Glomerular endothelial cell (primary cell): ENCODE measurements at places on chromosomes 13 and 19. TPM values are rescaled to one million over a fixed set of nuclear protein-coding genes. Genes with fewer than 3 reads are reported as not detected.

The ZNF442 gene
- total RNA-seq = 0.48 and 1.1 TPM in 2 replicates

The CEACAM19 gene
- total RNA-seq = 4.4 and 9.0 TPM in 2 replicates

The PABPC3 gene
- total RNA-seq = 0.05 and 0.06 TPM in 2 replicates

The TEX26 gene
- total RNA-seq = not detected in 2 replicates

The CRB3 gene
- total RNA-seq = 0.34 TPM in 1 of 2 replicates, not detected in the other

The ZNF112 gene
- 3.4 and 4.1 TPM in 2 replicates for total RNA-seq

The ISYNA1 gene
- total RNA-seq = 50.9 and 57.2 TPM in 2 replicates

The PPFIA3 gene
- total RNA-seq = 3.8 and 4.6 TPM in 2 replicates

The ZNF559 gene
- total RNA-seq = 12.5 and 12.9 TPM in 2 replicates

The PSG4 gene
- total RNA-seq = 28.7 TPM in 1 of 2 replicates, not detected in the other
